ENCODE measurements at places on chromosomes 6 and 20.

DNA sequence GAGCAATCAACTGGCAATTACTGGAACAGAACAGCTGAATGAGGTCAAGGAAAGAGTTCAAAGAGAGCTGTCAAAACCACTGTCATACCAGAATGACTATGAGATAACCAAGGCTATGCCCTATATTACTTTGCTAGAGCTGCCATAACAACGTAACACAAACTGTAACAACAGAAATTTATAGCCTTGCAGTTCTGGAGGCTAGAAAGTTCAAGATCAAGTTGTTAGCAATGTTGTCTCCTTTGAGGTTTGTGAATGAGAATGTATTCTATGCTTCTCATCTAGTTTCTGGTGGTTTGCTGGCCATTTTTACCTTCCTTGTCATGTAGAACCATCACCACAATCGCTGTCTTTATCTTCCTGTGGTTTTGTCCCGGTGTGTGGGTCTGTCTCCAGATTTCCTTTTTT is 1323.0 kb upstream of the GJE1 start:
- DNase-seq, result no peak

DNA sequence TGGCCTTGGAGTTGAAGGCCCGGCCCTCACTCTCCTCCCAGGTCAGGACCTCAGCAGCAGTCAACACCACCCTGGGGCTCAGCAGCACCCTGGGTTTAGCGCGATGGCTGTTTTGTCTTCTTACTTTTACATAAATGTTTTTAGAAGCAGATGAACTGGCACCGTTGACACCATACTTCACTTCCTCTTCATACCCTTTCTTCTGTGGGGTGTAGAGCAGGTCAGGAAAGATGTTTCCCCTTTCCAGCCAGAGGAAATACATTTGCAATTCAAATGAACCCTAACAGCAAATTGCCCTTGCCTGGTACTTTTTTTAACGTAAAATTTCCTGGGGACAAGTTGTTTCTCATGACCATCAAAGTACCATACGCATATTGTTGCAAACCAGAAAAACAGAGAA is 54.7 kb upstream of the SNX9 start:
- DNase-seq, result no peak

DNA sequence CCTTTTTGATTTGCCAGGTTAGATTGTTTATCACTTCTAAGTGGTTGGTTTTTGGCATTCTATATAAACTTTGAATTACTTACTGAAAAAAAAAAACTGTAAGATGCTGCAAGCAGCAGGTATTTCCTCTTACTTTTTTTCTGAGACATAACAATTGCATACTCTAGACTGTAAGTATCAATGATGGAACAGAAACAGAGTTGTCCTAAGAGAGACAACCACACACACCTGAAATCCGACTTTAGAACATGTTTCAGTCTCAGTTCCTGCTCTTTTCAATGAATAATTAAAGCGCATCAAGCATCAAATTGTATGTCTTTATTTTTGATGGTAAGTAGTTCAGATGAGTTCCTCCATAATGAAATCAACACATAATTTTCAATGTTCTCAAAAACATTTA is 105.3 kb upstream of the KHDRBS2 start:
- DNase-seq, result no peak

GRCh38 chr20:1533059-1533458 is 24.4 kb downstream of the SIRPD start:
- DNase-seq, result no peak

DNA sequence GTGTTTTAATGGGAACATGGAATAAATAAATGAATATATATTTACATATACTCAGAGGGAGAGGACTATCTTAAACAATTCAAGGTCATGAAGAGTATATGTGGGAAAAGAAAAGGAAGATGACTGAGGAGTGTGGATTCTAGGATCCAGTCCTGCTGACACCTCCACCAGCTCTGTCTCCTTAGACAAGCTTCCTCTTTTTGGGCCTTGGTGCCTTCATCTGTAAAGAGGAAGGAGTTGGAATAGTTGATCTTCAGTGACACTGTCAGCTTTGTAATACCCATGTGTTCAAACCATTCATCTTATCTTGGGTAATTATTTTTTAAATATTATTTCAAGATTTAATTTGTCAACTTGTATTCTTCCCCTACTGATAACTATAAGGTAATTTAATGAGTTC is 338.0 kb downstream of the ADGRB3 start:
- no peak for DNase-seq

- DNase-seq, result no peak
Observed at GRCh38 chr20:50496773-50497385, 13.3 kb upstream of the PTPN1 start.

DNA sequence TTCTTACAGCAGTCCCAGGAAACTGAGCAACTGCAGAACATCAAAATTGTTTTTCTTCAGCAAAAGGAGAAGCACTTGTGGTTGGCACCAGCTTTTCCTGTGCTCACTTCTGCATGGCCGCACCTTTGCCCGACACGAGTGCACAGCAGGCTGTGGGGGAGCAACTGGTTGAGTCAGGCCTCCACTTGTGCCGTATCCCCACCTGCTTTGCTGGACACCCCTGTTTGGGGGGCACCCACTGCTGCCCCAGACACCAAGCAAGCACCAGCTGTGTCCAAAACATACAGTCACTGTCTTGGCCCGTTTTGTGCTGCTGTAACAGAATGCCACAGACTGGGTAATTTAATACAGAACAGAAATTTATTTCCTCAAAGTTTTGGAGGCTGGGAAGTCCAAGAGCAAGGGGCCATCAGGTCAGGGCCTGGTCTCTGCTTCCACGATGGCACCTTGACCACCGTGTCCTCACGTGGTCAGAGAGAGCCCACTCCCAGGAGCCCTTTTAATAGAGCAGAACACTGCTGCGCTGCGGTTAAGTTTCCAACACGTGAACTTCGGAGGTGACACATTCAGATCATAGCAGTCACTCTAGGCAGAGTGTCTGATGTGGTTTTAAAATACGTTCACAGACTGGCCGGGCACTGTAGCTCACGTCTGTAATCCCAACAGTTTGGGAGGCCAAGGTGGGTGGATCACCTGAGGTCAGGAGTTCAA is 8.7 kb upstream of the GMEB2 start:
- no peak for DNase-seq

DNA sequence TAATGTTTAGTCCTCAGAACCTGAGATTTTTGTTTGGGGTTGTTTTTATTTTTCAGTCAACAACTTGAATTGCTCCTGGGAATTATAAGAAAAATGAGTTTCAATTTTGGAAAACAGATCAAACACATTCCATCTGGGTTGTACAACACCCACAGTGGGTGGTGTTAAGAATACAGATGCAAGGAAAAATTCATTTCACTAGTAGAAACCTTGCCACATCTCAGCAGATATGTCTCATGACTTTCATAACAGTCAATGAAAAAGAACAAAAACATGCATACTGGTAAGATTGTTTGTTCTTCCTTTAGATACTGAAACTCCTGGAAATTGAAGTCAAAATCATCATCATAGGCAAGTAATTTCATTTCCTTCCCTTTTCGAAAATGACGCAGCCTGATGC is 78.9 kb downstream of the MOXD1 start:
- DNase-seq, result no peak

- no peak for DNase-seq
Observed at GRCh38 chr6:127298475-127298874, 31.8 kb downstream of the RNF146 start.

DNA sequence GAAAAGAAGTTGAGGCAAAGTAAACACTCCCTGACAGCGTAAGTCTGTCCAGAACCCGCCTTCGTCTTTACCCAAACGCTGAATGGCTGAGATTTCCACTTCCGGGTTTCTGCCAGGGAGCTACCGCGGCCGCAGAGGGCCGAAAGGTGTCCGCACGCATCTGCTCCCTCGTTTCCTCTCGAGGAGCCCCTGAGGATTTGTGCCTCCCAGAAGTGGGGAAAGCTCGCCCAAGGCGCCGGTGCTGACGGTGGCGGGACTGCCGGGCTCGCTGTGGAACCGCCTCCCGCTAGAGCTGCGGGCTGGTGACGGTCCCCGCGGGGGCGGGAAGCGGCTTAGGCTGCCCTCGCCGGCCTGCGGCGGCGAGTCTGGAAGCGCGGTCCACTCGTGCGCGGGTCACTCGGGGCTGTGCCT is 1760.2 kb upstream of the DEFB115 start:
- peak; percentile 17 for DNase-seq

GRCh38 chr20:33443006-33443511 is 504 bp downstream of the SNTA1 start:
- DNase-seq, result no peak

DNA sequence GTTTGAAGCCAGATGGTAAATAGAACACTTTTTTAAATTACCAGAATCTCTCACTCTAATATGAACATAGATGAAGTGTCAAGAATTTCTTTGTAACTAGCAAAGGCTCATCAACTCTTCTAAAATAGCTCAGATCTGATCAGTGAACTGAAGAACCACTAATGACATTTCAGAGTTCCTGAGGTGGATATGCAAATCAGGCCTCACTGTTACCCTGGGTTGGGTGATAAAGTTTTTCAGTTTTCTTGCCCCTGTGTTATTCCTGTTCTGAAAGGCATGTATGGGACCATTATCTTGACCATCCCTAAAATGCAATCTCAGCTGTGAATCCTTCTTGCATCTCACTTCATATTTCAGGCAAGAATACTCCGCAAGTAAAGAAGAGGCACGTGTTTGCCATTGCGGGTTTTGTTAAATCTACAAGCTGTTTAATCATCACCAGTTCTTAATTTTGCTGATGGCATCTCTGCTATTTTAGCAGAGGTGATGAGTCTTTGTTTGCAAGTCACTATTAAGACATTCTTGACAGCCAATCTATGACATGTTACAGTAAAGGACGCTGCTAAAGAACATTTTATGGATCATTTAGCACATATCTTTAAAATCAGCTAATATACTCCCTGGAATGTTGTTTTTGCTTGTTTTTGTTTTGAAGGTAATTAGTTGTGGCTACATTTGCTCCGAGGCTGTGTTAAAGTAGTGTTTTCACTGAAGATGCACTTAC is 47.9 kb downstream of the KHDC1L start:
- no peak for DNase-seq

- DNase-seq, result no peak
Observed at GRCh38 chr20:62567246-62568044, 74.9 kb upstream of the SLCO4A1 start.

- DNase-seq, result no peak
Observed at GRCh38 chr6:106076139-106076538, 10.0 kb upstream of the PRDM1 start.

GRCh38 chr6:31736768-31737314 is 511 bp upstream of the CLIC1 start:
- no peak for DNase-seq

GRCh38 chr6:143744551-143745165 is 66.9 kb downstream of the PHACTR2 start:
- DNase-seq, result no peak

GRCh38 chr6:28922004-28922820 is 1.6 kb downstream of the TRIM27 start:
- no peak for DNase-seq

GRCh38 chr20:63940071-63940471 is 16.1 kb downstream of the UCKL1 start:
- no peak for DNase-seq

DNA sequence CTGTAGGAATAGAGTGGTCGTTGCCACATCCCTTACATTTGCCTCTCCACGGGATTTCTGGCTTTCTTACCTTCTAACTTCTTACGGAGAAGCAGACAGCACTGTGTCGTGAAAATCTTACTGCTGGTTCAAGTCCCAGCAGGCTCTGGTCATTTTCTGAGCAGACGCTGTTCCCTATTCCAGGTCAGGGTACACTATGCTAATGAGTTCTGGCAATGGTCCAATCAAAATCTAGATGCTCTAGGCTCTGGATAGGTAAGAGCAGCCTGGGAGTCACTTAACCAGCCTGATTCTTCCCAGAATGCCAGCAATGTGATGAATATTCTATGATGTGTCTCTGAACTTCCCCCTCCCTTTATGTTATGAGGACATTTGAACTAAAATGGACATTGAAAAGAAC is at the start of gene GCM1:
Gene GCM1, minus strand, starts transcription at position 158 of the 400 bp plus-strand sequence. CDS start 3,209 bp downstream, outside the sequence.
- DNase-seq, result no peak

DNA sequence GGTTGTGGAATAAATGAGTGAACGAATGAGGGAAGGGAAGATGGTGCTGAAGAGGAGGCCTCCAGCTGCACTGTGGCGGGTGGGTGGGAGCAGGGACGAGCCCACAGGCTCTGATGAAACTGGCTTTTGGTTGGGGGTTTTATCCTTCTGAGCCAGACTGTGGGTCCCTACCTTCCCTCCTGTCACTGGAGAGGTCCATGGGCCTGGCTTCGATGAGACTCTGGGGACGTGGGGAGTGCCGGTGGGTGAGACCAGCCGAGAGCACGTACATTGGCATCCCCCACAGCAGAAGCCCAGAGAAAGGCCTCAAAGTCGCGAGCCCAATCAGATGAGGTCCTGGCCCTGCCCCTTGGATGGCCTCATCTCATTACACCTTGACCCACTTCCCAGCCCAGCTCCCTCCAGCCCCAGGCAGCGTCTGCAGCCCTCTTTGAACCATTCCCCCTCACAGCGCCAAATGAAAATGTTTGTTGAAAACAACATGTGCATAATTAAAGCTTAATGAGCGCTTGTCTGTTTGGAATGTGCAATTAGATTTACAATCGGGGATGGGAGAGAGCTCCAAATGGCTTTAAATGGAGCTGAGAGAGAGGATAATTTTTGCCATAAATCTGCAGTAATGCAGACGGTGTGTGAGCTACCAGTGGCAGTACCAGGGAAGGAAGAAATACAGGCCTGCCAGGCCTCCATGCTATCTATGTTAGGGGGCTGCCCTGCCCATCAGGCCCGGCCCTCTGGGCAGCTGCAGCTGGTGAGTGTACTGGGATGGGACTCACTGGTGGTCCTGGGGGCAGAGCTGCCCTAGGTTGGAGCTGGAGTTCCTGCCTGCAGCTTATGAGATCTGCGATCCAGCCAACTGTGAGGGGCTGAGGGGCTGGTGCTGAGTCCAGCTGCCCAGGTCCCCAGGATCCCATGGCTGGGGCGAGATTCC is 47.2 kb downstream of the TOX2 start:
- DNase-seq, result no peak

GRCh38 chr6:140044626-140045025 is 670.2 kb upstream of the CITED2 start:
- no peak for DNase-seq

DNA sequence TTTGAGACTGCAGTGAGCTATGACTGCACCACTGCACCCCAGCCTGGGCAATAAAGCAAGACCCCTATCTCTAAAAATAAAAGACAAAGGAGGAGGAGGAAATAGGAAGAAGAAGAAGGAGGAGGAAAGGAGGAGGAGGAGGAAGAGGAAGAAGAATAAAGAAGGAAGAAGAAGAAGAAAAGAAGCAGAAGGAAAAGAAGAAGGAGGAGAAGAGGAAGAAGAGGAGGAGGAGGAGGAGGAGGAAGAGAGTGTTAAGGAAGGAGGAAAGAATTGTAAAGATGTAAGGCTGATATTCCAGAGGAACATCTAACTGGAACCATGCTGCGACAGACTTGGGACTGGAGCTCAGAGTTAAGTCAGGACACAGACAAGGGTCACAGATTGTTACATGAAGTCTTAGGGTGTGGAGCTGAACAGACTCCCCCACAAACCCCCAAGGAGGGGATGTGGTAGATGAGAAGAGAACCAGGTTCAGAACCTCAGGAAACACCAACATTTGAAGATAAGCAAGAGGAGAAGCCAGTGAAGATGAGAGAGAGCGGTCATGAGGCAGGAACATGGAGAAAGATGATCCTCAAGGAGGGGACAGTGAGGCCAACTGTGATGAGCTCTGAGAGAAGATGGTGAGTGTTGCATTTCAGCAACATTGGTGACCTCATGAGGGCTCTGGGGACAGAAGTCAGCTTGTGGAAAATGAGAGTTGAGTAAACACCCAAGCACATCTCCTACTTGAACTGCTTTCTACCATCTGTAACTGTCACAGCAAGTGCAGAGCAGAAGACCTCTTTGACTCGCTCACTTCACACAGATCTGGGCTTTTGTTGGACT is 118.2 kb downstream of the CD164 start:
- DNase-seq, result no peak
